Lower leg skin (tissue), 4 donors: ENCODE measurements at places on chromosomes 13 and 19.

GRCh38 chr13:43934273-43934672 is 54.6 kb downstream of the LACC1 start:
- no peak for DNase-seq

GRCh38 chr19:41646589-41647204 is 19.8 kb upstream of the CEACAM4 start:
- DNase-seq: no peak

DNA sequence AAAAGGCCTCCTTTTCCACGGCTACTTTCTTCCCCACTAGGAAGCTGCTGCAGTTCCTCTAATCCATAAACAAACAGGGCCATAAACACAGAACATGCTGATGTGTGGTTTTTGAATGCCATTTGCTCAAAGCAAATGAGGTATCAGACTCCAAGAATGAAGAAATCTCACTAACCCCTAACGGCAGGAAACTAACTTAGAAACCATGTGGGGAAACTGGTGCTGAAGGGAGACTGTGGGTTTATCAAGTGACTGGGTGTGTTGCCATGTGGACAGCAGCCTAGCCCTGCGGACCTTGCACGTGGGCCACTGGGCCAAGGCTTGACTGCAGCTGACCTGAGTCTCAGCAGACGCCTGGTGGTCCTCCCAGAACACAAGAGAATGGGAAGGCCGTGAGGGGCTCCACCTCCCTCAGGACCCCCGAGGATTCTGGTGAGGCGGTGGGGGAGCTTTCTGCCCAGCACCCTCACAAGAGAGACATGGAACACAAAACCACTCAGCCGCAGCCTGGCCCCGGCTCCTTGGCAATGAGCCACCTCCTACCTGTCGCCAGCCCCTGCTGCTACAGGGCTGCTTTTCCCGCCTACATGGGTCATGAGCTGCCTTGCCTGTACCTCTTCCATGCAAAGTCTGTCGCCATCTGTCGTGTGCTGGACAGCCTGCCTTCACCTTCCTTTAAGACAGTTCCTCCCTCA is 10.6 kb downstream of the SLC15A1 start:
- DNase-seq: peak; percentile 80

DNA sequence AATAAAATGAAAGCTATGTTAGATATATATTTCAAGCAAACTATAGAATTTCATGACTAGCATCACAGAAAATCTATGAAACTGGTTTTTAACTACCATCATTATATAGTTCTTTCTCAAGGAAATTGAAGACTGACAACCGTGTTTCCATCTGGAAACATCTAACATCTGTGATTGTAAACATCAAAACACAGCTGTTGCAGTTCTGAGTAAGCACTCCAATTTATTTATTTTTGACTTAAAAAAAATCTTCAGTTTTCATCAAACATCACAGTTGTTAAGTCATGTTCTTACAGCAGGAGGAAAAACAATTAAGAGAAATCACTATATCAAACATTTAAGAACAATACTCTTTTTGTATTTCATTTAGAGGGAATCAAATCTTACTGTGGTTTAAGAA is 1653.0 kb upstream of the MIR17HG start:
- DNase-seq: no peak

DNA sequence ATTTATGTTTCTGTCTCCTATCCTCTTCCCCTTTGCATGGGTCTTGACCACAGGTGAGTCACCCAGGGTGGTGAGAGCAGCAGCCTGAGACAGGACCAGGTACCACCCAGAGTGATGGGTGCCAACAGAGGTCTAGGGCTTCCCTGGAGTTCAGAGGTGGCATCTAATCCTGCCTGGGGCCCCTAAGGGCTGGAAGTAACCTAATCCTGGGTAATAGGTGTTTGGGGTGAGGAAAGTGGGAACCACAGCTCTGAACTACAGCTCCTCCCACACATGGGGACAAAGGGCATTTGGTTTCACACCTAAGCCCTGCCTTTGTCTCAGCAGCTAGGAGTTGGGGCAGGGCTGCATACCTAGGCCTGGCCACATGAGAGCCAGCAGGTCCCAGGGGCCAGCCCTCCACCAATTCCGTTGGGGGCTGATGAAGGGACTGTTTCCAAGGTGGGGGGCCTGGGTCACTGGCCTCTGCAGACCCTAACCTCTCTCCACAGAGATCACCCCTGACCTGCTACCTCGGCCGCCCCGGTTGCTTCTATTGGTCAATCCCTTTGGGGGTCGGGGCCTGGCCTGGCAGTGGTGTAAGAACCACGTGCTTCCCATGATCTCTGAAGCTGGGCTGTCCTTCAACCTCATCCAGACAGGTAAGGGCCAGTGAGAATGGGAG is 8.0 kb downstream of the SPHK2 start:
- no peak for DNase-seq

DNA sequence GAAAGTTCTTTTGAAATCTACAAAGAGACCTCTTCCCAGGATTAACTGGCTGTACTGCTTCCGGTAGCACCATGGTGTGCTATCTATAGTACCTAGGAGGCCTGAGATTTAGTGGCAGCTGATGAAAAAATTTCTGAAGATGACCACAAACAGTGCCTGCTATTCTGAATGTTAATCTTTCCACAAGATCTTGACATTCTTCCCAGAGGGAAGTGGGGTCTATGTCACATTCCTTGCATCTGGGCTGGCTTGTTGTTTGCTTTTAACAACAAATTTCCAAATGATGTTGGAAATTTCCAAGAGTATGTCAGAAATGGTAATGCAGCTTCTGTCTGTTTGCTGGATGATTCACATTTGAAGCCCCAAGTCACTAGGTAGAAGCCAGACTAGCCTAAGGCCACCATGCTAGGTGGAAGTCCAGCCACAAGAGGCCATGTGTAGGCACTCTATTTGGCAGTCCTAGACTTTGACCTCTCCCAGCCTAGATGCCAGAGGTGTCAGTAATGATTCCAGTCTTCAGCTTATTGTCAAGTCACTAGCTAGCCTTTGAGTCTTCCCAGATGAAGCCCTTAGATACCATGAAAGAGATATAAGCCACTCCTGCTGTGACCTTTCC is 22.1 kb downstream of the SPART start:
- DNase-seq: no peak

GRCh38 chr19:41351339-41352245 is 2.1 kb downstream of the TGFB1 start:
- peak; percentile 94 for DNase-seq

- DNase-seq: peak; percentile 57
Observed at GRCh38 chr13:83880275-83881139, 1.8 kb downstream of the SLITRK1 start.

- no peak for DNase-seq
Observed at GRCh38 chr19:50776131-50776530, 5.9 kb downstream of the GPR32 start.

DNA sequence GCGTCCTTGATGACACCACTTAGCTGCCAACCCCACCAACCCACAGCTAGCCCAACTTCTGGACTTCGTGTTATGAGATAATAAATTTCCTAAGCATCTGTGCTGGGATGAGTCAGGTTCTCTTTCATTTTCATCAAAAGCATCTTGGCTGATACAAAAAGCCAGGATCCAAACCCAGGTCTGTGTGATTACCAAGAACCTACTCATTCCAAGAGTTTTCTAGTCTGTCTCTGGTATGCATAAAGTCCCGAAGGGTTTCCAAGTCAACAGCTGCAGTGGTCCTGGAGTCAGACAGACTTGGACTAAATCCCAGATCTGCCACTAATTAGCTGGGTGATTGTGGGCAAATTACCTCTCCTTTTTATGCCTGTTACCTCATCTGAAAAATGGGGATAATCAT is 55.5 kb upstream of the SERP2 start:
- no peak for DNase-seq

GRCh38 chr19:48445256-48445605 is 552 bp upstream of the GRWD1 start:
- DNase-seq: peak; percentile 83

DNA sequence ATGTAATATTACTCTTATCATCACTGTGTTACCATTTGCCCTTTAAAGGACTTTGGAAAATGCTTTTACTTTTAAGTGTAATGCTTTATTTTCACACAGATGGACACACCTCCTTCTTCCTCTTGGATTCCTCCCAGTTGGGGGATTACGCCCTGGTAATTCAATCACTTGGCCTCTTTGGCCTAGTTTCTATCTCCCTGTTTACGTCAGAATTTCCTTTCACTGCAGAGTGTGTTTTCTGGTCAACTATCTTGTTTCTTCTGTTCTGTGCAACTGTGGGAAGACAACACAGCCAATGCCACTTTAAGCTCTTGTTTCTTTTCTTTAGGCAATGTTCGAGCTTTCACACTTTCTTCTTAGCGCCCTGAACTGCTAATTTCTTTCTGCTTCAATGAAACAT is 257.3 kb upstream of the MAB21L1 start:
- no peak for DNase-seq
